ENCODE measurements at places on chromosomes 5 and 9.
A peak's percentile ranks its signal among the peaks of the same experiment; 100 is the strongest.

DNA sequence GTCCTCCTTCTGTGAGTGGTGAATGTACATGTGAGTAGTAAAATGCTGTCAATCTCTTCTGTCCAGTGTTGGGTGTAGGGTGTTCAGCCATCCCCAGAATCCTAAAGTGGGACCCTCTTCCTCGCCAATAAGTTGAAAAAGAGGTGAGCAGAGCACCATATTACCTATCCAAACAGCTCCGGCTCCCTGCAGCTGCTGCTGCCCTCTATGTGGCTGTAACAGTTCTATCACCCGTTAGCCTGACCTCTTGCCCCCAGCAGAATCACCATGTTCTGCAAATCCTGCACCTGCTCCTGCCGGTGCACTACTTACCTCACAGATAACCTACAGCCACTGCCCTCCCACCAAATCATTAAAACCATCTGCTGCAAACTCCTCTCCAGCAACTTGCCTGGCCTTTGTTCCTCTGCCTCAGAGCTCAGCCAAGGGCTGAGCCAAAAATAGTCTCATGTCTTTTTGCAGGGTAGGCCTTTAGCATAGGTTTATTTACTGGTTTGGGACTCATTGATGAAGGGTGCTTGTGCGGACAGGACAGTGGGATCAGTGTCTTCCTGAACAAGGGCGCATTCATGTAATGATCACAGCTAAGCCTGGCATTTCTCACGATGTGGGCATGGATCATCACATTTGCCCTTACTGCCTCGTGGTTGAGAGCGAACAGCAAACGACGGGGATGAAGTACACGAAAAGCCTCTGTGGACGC is 49.6 kb upstream of the CCL21 start:
- peak; percentile 21 for DNase-seq

DNA sequence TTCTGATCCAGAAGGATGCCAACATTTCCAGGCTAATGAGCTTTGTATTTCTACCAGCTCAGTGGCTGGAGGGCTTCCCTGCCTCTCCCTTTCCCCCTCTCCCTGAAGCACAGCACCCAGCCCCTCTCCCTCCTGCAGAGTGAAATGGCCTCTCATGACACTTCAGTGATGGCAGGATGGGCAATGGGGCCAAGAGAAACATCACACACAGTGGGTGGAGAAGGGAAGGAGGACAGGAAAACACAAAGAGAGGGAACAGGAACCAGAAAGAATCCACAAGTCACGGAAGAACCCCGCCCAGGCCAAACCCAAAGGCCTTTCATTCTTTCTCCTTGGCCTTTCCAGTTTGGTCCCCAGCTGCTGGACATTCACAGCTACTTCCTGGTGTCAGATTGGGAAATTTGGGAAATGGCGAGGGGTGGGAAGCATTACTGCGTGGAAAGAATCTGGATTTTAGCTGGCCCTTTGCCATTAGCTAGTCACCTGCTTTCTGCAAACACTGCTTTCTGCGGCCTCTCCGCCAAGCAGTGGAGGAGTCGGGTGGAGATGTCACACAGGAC is 82.6 kb downstream of the GLDC start:
- no peak for DNase-seq

GRCh38 chr9:122207096-122207495 is 21.7 kb downstream of the LHX6 start:
- DNase-seq, result no peak

DNA sequence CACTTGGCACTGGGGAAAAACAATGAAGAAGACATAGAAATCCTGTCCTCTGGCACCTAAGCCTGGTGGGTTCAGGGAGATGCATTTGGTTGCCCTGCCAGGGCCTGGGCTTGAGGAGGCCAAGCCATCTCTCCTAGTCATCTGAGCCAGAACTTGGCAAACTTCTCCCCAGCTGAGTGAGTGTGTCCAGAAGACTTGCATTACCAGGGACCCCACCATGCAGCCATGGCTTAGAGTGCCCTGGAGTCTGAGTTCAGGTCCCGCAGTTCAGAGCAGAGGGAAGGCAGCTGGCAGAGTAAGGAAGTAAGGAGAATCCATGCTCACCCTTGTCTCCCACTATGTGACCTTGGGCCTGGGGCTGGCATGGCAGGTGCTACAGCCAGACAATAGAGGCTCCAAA is 37.4 kb upstream of the FCN1 start:
- no peak for DNase-seq

GRCh38 chr9:107513464-107514100 is 24.0 kb upstream of the KLF4 start:
- DNase-seq, result no peak

- DNase-seq, result no peak
Measured at GRCh38 chr9:22170990-22171670, 162.0 kb upstream of the CDKN2B start.

All from hippocampal formation (tissue), 2 donors.